Esophagus squamous epithelium (tissue), 5 donors: ENCODE measurements at places on chromosomes 1 and 21.

DNA sequence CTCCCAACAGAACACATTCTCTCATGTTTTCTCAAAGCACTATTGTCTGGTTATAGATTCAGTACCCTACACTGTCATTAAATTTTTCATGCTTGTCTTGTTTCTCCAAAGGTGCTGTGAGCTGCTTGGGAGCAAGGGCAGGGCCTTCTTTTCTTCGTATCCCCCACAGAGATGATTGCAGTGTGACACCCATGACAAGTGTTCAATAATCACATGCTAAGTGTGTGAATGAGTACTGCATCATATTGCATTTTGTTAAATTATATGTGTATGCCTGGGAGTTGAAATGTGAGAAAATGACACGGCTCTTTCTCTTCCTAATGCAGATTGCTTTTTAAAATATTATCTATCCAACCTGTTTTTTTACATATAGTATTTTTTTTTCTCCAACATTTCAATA, 57.3 kb upstream of the MAGI3 start:
- DNase-seq: no peak

GRCh38 chr1:10064416-10065343, 31.9 kb downstream of the UBE4B start:
- DNase-seq: no peak

DNA sequence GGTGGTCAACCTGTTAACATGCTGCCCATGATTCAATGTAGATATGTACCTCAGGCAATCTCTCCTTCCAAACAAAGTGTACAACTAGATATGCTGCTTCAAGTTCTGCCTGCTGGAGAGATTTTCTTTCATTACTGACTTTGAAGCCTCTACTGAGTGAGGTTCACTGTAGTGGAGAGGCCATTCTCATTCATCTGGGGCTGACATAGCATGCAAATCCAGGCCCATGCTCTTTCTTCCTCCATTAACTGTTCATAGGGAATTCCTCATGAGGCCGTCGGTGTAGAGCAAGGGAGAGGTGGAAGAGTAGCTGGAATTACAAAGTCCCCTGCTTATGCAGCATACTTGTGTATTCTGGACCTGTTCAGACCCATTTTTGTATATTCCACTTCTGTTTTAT, 38.6 kb downstream of the VANGL2 start:
- no peak for DNase-seq

- DNase-seq: no peak
Measured at GRCh38 chr1:218368686-218369085, 23.6 kb downstream of the TGFB2 start.
